ENCODE measurements at places on chromosomes 2 and 18.

DNA sequence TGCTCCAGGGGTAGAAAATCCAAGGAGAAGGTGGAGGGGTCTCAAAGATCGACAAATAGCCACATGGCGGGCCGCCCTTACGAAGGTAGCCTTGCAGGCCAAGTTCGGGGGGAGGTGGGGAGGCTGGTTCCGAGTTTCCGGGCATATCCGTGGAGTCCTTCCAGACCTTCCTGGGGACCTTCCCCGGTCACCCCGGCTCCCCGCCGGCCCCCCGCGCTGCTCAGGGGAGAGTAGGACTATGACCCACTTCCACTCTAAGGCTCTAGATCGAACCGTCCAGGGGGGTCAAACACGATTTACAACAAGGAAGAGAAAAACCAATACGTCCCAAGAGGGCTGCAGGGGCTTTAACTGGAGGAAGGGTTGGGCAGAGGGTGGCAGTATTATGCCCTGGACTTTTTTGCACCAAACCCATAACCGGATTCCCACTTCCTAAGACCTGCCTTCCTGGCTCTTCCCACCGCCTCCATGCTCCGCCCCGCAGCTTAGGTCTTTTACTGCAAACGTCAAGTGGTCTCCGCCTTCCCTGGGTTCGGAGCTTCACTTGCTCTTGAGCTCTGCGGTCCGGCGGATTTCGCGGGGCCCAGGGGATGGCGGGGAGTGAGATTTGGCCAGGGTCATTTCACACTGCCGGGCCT is 779 bp upstream of the LYPD6 start:
- DNase-seq = no peak

- DNase-seq = no peak
These were observed 41.4 kb downstream of the HS1BP3 start for GRCh38 chr2:20609349-20609994.

DNA sequence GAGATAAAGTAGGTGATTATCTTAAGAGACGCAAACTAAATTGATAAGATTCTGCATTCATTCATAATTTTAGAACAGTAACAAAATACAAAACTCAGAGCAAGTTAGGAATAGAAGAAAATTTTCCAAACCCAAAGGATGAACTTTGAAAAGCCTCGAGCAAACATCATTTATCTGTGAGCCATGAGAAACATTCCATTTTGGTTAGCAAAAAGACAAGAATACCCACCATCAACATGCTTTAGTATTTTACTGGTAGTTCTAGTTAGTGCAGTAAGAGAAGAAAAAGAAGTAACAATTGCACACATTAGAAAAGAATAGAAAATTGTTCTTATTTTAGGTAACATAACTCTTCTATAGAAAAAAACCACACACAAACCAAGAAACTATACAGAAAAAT is 291.3 kb upstream of the TCF4 start:
- DNase-seq = no peak

DNA sequence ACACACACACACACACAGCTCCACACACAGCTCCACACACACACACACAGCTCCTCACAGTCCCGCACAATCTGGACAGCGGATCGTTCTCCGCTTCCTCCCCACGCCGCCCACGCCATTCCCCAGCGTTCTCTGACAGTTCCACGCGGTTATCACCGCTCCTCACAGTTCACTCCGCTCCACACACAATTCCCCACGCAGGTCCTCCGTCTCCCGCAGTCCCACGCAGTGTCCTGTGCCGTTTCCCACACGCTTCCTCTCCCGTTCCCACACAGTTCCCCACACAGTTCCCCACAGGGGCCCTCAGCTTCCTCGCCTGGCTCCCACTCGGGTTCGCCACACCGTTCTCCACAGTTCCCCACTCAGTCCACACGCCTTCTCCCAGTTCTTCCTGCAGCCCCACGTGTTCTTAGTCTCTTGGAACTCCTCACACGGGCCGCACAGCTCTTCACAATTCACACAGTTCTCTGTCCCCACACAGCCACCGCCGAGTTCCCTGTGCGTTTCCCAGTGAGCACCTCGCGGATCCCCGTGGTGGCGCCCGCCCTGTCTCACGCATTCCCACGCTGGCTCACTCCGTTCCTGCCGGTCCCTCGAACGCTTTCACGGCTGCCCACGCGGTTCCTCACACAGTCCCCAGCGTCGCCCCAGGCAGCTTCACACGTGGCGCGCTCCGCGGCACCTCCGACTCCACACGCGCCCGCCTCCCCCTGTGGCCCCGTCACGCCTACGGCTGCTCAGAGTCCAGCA is 38.4 kb downstream of the KIF1A start:
- DNase-seq = no peak

DNA sequence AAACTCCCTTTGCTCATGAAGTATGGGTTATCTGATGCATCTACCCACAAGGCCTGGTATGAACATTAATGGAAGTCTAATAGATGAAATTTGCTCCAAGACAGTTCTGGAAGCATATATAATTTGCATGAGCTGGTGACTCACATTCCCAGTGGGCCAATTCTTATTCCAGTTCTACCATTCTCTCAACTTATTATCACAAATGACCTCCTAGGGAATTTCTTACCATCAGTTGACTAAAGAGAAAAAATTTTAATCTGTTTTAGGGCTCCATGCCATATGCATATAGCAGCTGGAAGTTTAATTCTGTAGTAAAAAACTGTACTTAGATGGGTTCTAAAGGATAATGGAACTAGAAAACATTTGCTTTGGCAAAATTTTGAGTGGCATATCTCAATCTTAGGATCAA is 165.2 kb upstream of the COL3A1 start:
- DNase-seq = no peak

DNA sequence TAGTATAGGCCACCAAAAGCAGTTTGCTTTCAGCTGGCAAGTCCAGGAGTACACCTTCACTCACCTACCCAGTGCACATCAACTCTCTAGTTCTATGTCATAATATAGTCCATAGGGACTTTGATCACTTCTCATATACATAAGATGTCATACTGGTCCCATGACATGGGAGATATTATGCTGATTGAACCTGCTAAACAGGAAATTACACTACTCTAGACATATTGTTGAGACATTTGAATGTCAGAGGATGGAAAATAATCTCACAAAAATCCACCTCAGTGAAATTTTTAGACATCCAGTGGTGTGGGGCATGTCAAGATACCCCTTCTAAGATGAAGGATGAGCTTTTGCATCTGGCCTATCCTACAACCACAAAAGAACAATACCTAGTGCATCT is 322.5 kb downstream of the EN1 start:
- no peak for DNase-seq

DNA sequence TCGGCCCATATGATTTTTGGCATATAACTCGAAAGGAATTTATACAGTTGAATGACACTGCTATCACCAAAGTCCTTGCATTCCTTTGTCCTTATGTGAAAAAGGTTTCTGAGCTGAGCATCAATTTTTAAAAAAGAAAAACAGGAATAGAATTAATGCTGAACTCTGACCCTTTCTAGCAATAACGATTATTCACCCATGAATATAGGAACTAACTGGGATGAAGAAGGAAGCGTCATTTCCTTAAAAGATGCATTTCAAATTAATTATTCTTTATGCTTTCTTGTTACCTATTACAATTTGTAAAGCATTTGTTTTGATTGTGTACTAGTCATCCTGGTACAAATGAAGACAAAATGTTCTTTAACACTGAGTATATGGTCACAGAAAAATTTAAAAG is 19.3 kb downstream of the TMEM247 start:
- DNase-seq = no peak

- no peak for DNase-seq
These were observed 1.2 kb upstream of the CNNM4 start for GRCh38 chr2:96759548-96759947.

DNA sequence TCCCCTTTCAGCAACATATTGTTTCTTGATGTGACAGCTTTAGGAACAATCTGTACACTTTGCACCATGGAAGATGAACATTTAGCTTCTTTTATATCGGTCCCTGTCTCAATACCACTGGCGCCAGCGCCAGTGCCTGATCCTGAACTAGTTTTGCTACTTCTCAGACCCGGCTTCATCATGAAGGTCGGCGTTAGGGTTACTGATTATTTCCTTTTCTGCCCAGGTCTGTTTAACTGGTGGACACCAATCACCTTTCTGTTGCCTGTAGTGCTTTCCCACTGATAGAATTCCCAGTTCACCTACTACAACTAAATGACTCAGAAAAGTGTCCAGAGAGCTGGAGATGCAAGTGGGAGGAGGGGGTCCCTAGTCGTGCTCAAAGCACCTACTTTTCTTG is 99.5 kb downstream of the MYCN start:
- no peak for DNase-seq

GRCh38 chr2:175207741-175208438 is 26.4 kb upstream of the ATP5MC3 start:
- no peak for DNase-seq

- no peak for DNase-seq
These were observed 126.6 kb upstream of the SLC14A2 start for GRCh38 chr18:45488645-45489044.

- no peak for DNase-seq
These were observed 5.7 kb upstream of the KLHL29 start for GRCh38 chr2:23379220-23379695.

- DNase-seq = no peak
These were observed 56.0 kb downstream of the CYBRD1 start for GRCh38 chr2:171578127-171578803.

DNA sequence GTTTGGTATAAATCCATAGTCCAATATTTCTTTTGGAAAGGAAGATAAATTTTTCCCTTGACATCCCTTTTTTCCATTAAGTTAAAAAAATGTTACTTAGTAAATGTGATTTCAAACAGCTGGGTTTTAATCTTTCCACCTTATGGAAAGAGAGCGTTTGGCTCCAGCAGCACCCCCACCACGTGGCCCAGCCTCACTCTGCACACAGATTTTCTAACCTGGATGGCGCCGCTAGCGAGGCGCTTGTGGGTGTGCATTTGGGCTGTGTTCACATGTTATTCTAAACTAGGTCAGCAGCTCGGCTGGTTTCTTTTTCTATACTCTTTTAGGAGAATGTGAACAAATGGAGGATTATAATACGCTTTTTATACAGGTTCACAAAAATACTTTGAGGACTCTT is 218.0 kb downstream of the LDLRAD4 start:
- DNase-seq = peak; percentile 26

DNA sequence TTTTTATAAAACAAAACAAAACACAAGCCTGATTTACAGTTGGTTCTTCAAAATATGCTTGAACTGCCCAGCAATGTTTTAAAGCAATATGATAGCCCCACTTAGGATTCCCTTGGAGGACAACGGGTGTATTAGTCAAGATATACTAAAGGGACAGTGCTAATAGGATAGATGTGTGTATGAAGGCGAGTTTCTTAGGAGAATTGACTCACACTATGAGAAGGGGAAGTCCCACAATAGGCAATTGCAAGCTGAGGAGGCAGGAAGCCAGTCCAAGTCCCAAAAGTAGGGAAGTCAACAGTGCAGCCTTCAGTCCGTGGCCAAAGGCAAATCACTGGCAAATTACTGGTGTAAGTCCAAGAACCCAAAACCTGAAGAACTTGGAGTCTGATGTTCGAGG is 167.9 kb downstream of the CBLN2 start:
- DNase-seq = no peak

GRCh38 chr2:40487602-40488001 is 35.7 kb upstream of the SLC8A1 start:
- DNase-seq = no peak

DNA sequence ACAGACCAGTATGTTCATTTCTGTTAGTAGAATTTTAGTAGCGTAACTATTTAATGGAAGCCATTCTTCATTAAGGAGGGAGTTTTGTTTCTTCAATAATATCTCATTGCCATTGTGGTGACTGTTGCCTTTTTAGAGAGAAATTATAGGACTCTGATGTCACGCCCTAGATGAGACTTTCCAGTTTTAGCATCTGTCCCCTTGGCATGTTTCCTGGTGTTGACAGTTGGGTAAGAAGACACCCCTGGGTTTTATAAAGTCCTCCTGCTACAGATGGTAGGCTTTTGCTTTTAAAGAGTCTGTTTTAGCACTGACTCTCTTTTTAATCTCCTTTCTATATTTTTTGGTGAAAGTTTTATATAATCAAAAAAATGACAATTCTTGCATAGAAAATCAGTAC is 41.9 kb downstream of the KCNJ3 start:
- no peak for DNase-seq

GRCh38 chr2:149648282-149649030 is 60.9 kb upstream of the MMADHC start:
- no peak for DNase-seq

DNA sequence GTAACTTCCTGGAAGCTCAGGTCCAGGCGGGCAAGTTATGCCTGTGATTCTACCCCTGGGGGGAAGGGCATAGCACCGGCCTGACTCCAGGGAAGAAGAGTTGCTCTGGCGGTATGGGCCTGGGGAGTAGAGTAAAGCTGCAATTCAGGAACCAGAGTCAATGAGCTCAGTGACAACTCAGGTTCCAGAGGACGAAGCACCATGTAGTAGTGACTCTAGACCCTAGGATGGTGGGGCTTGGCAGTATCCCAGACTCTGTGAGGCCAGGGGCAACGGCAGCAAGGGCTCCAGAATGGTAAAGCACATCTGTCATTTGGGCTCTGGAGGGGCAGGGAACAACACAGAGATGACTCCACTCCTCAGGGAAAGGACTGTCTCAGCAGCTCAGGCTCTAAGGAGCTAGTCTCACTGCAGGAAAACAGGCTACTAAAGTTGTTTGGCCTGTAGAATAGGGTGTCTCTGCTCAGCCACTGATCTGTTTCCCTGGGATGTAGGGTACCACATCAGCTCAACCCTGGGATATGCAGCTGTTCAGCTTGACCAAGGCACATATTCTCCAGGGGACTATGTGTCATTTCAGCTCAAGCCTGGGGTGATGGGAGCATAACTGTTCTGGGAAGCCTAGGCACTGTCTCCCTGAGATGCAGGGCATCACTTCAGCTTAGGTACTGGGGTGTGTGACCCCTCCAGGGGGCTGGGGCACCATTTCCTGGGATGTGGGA is 36.2 kb upstream of the RHOB start:
- DNase-seq = no peak

GRCh38 chr2:15357922-15358321 is 203.2 kb downstream of the NBAS start:
- DNase-seq = no peak

- DNase-seq = no peak
These were observed 17.2 kb downstream of the SPEG start for GRCh38 chr2:219451661-219452360.

- no peak for DNase-seq
These were observed 47.7 kb upstream of the SMIM21 start for GRCh38 chr18:75475228-75475627.

- DNase-seq = no peak
These were observed 36.3 kb downstream of the YWHAQ start for GRCh38 chr2:9594366-9595054.

DNA sequence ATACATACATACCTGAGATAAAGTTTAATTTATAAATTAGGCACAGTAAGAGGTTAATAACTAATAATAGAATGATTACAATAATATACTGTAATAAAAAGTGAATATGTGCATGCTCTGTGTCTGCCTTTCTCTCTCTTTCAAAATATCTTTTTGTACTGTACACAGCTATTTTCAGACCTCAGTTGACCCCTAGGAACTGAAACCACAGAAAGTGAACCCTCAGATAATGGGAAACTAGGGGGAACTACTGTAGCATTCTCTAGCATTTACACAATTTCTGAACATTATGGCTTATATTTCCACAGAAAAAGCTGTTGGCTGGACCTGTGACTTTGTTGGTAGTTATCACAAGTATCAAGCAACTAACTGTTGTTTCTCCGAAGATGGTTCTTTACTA is 25.9 kb downstream of the WDR75 start:
- no peak for DNase-seq

- DNase-seq = no peak
These were observed 1218.9 kb downstream of the DSC3 start for GRCh38 chr18:29823671-29824070.

Measured in T-helper 1 cell (primary cell).